Fibroblast of skin of right quadriceps (primary cell): ENCODE measurements at places on chromosomes 7 and 10.

GRCh38 chr10:32347363-32348022 lies 535 bp upstream of the EPC1 start:
- DNase-seq: no peak

- peak; percentile 97 for DNase-seq
Observed at GRCh38 chr10:77970869-77971803, 44.6 kb upstream of the DLG5 start.

GRCh38 chr10:35442592-35442991 lies 106.3 kb downstream of the CCNY start:
- no peak for DNase-seq

DNA sequence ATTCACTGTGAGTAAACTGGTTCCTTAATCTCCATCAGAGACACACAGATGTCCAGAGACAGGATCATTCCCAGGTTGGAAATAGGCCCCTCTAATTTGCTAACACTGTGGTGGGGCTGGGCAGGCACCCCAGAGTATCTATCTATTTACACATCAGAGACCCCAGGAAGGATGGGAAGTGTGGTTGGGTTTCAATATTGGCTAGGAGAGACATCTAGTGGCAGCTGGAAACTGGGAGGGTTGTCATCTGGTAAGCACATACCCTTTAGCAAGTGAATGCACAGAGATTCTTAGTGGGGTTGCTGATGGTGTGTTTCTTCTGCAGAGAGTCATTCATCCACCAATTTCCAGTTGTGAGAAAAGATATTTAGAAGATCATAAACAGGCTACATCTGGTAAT lies 36.0 kb upstream of the NRG3 start:
- no peak for DNase-seq

GRCh38 chr7:139451638-139452037 lies 31.8 kb downstream of the KLRG2 start:
- peak; percentile 14 for DNase-seq

DNA sequence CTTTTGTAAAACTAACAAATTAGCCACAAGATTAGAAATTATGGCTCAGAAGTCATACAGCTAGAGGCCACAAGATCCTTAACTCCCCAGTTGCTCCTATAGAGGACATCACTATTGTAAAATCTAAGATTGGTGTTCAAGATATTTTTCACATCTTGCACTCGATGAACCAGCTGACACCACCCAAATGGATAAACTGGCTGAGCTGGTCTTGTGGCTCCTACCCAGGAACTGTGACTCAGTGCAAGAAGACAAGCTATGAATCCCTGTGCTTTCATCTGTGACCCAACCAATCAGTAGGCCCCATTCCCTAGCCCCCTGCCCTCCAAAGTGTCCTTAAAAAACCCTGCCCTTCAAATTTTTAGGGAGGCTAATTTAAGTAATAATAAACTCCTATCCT lies 27.9 kb upstream of the R3HCC1L start:
- DNase-seq: no peak

- no peak for DNase-seq
Observed at GRCh38 chr7:90761584-90761983, 165.5 kb downstream of the CDK14 start.

- no peak for DNase-seq
Observed at GRCh38 chr7:116591202-116592040, 66.6 kb downstream of the CAV1 start.

DNA sequence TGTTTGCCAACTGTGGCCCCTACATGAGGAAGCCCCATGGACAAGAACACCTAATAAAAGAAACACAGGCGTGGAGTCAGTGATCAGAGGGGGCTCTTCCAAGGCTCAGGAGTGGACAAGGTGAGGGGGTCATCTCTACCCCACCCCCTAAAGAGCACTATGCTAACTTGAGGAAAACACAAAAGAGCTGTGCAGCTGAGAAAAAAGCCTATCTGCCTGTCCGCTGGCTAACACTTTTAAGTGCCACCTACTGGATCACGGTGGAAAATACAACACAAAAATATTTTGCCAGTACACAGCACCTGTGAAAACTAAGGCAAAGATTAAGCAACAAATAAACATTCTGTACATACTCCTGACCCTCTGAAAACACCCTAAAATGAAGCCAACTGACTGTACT lies 53.1 kb upstream of the COBL start:
- DNase-seq: no peak

GRCh38 chr7:106466867-106467266 lies 182.1 kb upstream of the NAMPT start:
- no peak for DNase-seq

GRCh38 chr7:104106108-104106905 lies 101.5 kb downstream of the ORC5 start:
- DNase-seq: no peak

DNA sequence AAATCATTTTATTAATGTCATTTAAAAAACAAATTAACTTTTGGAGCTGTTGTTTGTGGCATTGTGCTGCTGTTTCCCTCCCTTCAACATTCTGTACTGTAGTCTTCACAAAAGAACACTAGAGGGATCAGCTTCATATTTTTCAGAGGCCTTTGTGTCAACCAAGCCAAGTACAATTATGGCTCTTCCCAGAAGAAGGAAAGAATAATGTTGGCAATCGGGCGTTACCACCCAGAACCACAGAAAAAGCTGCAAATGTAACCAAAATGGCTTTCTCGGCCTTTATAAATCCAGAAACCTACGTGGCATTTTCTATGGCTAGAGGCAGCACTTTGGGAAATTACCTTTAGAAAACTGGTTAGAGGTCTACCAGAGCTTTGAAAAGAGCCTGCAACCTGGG lies 98.8 kb upstream of the COL1A2 start:
- peak; percentile 89 for DNase-seq

GRCh38 chr7:1924258-1924817 lies 254.3 kb downstream of the ELFN1 start:
- peak; percentile 93 for DNase-seq

GRCh38 chr7:27910326-27910725 lies 170.4 kb downstream of the TAX1BP1 start:
- DNase-seq: peak; percentile 66

DNA sequence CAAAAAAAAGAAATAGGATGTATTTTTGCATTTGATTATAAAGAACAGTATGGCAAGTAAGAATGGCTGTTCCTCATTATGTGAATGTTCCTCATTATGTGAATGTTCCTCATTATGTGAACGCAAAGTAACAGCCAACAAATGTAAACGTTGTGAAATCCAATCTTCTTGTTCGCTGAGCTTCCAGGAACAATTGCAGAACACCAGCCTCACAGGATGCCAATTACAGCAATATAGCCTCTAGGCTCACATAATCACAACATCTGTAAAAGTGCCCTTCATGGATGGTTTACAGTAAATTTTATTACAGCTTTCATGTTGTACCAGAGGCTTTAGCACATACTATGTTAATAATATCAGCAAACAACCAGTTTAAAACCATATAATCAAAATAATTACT lies 71.6 kb downstream of the THSD7A start:
- DNase-seq: peak; percentile 24

DNA sequence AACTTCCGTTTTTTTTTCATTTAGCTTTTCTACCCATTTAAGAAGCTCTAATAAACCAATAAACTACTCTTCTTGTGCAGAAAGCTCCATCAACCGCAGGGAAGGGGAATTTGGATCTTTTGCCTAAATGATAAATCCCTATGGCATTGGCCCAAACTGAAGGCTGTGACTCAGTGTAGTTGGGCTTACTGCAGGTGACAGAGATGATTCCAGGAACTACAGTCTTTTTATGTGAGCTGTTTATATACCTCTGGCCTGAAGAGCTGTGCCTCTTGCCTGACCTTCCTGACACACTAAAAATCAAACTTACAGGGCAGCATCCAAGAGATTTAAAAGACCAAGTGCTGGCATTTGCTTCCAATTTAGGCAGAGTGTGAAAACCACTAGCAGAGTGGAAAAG lies 25.2 kb downstream of the ABCB1 start:
- peak; percentile 13 for DNase-seq

DNA sequence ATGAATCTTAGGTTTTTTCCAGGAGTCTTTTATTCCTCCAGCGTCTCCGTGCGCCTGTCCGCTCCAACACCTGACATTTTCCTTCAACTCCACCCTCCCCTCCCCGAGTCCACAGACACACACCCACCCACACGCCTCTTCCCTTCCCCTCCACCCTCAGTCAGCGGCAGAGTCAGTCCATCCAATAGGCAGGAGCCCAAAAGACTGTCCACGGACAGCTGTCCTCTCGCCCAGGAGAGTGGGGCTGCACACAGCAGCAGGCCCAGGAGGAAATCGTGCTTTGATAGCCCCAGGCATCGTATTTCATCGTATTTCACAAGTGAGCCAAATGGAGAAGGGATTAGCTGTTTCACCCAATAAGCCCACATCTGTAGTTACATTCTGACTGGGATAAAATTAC lies 285.1 kb downstream of the ZEB1 start:
- DNase-seq: peak; percentile 39

- DNase-seq: peak; percentile 22
Observed at GRCh38 chr7:55158541-55159382, 139.9 kb downstream of the EGFR start.

- DNase-seq: peak; percentile 24
Observed at GRCh38 chr10:93600446-93601145, 439 bp downstream of the RBP4 start.

DNA sequence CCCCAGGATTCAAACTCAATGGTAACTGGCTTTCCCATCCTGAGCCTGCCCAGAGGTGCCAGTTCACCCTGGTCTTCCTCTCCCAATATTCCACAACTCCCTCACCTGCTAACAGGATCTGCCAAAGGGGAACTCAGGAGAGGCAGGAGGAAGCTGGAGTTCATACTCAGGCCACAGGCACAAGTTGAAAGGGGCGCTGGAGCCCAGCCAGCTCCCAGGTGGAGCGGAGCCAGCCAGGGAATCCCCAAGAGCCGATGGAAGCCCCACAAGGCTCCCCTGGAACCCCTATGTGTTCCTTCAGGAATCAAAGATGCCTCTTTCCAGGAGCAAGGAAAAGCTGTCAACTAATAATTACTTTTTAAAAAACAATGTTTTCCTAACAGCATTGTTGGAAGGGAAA lies 63.5 kb downstream of the SH3PXD2A start:
- DNase-seq: no peak

DNA sequence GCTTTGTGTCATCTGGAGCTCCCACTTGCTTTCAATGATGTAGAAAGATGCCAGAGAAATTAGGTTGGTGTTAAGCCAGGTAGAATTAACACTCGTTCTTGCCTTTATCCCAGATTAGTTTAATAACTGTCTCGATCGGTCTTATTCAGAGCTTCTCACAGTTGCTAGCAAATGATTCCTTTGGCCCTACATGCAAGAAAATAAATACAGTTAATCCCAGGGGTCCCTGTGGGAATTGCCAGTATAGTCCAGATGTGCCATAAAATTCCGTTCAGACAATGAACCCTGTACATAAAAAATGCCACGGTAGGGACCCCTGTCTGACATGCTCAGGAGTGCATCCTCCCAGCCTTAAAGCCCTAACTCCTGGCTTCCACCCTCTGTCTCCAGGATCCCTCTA lies 207.5 kb downstream of the ARHGAP12 start:
- DNase-seq: peak; percentile 15

DNA sequence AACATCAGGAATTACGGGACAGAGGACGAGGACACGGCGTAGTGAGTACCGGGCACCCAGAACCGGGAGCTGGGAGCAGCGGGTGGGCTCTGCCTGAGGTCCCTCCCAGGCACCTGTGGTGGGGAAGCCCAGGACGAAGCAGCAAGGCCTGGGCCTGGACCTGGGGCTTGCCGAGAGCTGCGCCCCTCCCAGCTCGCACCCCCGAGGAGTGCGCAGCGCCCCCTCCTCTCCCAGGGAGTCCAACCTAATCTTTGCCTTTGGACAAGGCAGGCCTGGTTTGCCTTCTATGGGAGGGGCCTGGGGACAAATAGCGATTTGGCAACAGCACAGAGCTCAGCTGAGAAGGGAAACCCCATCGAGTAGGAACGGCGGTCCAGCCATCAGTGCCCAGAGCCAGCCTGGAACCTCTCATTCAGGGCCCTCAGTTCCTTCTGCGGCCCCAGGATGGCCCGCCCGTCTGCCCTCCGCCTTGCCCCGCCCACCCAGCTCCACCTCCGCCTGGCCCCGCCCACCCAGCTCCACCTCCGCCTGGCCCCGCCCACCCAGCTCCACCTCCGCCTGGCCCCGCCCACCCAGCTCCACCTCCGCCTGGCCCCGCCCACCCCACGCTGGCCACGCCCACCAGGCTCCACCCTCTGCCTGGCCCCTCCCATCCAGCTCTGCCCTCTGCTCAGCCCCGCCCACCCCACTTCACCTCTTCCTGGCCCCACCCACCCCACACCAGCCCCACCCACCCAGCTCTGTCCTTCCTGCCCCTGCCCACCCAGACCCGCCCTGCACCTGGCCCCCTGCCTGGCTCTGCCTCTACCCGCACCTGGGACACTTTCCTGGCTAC lies 32.5 kb upstream of the KNDC1 start:
- DNase-seq: no peak

DNA sequence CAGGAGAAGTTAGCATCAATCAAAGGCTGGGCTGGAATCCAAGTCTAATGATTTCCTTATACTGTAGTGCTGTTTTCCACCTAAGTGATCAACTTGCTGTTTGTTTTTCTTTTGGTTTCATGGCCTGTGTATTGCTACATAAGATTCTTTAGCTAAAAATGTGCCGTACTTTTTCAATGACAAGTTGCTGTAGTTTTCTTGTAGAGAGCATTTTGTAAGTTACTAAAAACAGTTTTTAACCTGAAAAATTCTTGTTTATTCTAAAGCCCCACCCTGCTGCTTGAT lies 1.3 kb downstream of the HELLS start:
- DNase-seq: peak; percentile 11

GRCh38 chr10:125606414-125607010 lies 76.5 kb downstream of the TEX36 start:
- no peak for DNase-seq

DNA sequence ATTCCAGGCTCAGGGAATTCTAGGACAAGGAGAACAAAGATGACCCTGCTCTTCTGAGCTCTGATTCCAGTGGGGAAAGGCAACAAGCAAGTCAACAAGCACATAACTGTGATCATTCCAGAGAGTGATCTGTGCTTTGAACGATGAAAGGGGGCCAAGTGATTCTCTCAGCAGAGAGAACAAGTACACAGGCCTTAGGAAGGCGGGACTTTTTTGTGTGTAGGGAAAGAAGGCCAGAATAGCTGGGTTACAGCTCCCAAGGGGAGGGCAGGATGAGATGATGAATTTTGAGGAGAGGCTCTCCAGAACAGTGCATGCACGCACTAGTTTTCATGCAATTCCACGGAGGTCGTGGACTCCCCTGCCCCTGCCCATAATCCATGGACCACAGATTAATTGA lies 565.2 kb downstream of the SDK1 start:
- no peak for DNase-seq
